Suppressor macrophage treated with lipopolysaccharide for 4 hours (primary cell): ENCODE measurements at places on chromosomes 11 and 22.

DNA sequence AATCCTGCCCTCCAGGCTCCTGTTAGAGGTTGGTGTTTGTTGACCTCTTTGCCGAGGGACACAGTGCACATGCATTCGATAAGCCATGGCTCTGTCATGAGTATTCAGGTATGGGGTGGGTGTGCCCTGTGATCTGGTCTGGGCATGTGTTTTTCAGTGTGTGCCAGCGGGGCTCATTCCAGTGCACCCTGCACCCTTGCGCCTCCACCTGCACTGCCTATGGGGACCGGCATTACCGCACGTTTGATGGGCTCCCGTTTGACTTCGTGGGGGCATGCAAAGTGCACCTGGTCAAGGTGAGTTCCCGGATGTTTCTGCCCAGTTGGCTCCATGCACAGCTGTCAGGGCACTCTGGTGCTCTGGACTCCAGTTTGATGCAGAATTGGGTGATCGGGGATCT is 44.2 kb downstream of the OTOG start:
- no peak for DNase-seq

- peak; percentile 27 for DNase-seq
Observed at GRCh38 chr11:64036087-64037026, 626 bp downstream of the FLRT1 start.

GRCh38 chr22:17205432-17205831 is 13.8 kb downstream of the ADA2 start:
- DNase-seq: no peak

DNA sequence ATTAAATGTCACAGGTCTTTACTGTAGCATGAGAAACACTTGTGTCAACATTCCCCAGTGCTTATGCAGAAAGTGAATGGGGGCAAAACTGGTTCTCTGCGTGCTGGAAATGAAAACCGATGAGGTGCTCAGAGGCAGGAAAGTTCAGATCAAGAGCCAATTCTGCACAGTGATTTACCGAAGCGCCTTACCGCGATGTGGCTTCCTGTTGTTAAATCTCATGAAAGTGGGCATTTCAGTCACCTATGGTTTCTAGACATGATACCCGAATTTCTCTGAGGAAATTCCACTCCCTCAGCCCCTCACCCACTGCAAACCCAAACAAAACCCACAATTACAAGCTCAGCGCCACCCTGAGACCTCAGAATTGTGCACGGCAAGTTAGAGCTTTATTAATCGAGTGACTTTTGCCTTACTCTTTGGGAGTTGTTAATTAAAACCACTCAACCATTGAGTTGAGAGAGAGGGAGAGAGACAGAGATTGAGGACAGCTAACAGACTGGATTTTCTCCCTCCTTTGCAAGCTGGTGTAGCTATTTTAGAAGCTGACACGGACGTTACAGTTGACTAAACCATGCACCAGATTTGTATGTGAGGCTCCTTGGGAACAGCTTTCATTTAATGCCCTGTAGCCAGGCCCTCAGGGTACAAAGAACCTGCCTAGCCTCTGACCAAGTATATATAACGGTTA is 196.4 kb downstream of the DBX1 start:
- no peak for DNase-seq

GRCh38 chr11:109424901-109425300 is 2.9 kb downstream of the C11orf87 start:
- DNase-seq: no peak

DNA sequence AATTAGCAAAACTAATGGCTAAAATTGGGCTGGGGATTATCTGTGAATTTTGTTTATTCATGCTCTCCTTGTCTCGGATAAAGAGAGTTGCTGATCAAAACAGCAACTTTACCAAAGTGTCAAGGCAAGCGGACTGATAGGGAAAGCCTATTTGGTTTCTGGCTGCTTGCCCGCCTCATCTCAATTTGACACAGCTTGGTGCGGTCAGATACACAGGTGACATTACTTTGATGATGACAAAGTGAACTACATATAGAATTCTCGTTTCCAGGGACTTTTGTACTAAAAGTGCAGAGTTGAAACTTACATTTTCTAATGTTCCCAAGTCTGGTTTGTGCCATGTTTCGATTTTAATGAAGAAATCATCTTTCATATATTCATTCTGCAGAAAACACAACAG is 22.8 kb downstream of the PITPNB start:
- no peak for DNase-seq

GRCh38 chr22:24901448-24901847 is 45.0 kb downstream of the LHFPL7 start:
- DNase-seq: no peak

- DNase-seq: no peak
Observed at GRCh38 chr11:118217575-118217974, 7.2 kb downstream of the JAML start.

DNA sequence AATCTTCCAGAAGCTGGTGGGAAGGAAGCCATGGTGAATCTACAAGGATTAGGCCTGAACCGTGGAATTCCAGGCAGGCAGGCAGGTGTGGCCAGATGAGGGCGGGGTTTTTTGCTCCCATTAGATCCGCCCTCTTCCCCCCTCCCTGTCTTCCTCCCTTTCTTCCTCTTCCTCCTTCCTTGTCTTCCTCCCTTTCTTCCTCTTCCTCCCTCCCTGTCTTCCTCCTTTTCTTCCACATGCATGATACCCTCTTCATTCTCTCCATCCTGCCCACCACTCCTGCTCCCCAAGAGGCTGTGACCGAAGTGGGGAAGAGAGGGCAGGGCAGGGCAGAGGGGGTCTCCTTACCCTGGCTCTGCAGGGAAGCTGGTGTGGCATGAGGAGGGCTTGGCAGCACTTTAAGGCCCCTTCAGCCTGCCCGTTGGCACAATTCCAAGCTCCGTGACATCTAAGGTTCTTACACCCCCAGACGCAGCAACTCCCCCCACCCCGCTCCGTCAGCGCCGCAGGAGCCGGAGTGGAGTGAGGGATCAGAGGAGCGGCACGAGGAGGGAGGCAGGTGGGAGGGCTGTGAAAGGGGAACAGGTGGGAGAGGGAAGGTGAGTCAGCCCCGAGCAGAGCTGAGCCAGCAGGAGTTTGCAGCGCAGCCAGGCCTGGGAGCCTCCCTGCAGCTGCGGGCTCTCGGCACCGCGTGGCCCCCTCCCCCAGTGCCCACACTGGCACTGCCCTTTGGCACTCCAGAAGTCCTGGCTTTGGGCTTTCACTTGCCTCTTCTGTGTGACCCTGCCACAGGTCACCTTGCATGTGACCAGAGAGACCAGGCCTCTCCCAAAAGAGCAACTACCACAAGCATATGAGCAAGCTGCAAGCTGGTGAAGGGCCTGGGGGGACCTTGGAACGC is 32.1 kb downstream of the KCNJ4 start:
- DNase-seq: no peak

DNA sequence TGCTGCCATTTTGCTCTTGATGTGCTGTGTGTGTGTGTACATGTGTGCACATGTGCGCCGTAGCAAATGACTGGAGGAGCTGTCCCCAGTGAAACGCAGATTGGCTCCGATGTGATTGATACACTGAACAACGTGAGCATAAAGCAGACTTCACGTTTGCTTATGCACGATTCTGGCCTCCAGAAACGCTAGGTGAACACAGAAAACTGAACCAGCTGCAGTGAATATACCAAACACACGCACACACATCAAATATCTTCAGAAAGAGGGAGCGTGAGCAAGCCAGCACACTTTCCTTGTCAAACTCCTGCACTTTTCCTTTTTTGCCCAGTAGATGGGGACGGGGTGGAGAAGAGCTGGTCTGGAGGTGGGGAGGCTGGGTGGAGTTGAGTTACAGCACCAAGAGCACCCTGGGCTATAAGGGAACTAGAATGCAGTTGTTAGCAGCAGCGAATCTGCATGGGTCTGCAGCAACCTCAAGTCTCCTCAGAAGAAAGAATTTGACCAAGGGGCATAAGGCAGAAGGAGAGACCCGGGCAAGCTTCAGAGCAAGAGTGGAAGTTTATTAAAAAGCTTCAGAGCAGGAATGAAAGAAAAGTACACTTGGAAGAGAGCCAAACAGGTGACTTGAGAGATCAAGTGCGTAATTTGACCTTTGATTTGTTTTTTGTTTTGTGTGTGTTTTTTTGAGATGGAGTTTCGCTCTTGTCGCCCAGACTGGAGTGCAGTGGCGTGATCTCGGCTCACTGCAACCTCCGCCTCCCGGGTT is 77.8 kb upstream of the CADM1 start:
- peak; percentile 3 for DNase-seq

DNA sequence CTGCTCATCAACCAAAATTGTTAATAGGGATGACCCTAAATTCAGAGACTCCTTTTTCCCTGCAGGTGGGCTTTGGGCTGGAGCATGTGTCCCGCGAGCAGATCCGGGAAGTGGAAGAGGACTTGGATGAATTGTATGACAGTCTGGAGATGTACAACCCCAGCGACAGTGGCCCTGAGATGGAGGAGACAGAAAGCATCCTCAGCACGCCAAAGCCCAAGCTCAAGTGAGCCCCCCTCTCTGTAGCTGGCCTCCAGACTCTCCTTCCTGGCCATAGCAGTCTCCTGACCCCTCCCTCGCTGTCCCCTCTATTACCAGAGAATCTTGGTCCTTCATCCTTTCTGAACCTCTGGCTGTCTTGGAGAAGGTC is 47.9 kb upstream of the RAB1B start:
- no peak for DNase-seq

GRCh38 chr11:117415358-117415896 is 87.8 kb downstream of the CEP164 start:
- DNase-seq: no peak

- DNase-seq: no peak
Observed at GRCh38 chr22:17999851-18000250, 24.5 kb downstream of the MICAL3 start.

- no peak for DNase-seq
Observed at GRCh38 chr11:84218318-84218717, 932.2 kb upstream of the CCDC90B start.

- no peak for DNase-seq
Observed at GRCh38 chr11:9052316-9052715, 39.1 kb downstream of the SCUBE2 start.
